ENCODE measurements at places on chromosomes 16 and 17. TPM values are rescaled to one million over a fixed set of nuclear protein-coding genes. Genes with fewer than 3 reads are reported as not detected.
A peak's percentile ranks its signal among the peaks of the same experiment; 100 is the strongest.

TEKT5 gene
- total RNA-seq, result under 0.01 TPM

DNA sequence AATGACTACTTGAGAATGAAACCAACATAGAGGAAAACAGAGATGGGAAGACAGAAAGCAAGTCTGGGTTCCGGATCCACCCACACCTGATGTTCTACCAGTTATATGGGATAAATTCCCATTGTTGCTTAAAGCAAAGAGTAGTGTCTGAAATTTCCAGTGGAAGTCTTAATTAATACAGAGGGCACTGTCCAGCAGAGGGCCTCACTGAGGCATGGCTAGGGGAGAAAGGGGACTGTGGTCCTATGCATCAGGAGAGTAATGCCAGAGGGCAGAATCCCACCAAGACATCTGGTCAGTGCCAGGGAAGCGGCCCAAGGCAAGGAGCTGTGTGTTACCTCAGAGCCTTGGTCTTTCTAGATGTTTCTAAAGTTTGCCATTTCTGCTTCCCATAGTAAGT is 7.5 kb upstream of the UMOD start:
- peak; percentile 4 for DNase-seq

- peak; percentile 34 for DNase-seq
Observed at GRCh38 chr17:79192503-79193351, 118.1 kb downstream of the ENGASE start.

- DNase-seq, result no peak
Observed at GRCh38 chr17:34639706-34640425, 60.5 kb downstream of the TMEM132E start.

- DNase-seq, result no peak
Observed at GRCh38 chr17:11503308-11504035, 94.8 kb upstream of the DNAH9 start.

DNA sequence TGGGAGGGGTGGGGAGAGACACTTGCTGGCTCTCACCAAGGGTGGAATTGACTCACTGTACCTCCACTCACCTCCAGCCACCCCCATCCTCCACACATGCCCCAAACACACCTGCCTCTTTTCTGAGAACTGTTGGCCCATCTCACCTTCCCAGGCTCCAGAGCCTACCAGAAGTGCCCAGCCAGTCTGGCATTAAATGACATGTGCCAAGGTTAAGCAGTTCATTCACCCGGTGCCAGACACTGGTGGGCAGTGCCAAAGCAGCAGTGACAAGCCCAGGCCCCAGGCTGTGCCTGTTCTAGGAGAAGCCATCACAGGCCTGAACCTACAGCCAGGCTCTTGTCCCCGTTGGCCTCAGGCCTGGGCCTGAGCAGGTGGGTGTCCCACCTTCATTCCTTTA is 11.2 kb downstream of the MVP start:
- no peak for DNase-seq

GCGR gene
- not detected for total RNA-seq

- no peak for DNase-seq
Observed at GRCh38 chr17:38925263-38925995, at the start of gene LASP1NB. Gene LASP1NB, plus strand, starts transcription at chr17:38925614.

KRT222 gene
- not detected for total RNA-seq
